ENCODE measurements at places on chromosomes 1 and 21. TPM values are rescaled to one million over a fixed set of nuclear protein-coding genes. Genes with fewer than 3 reads are reported as not detected.

- no peak for DNase-seq
Observed at GRCh38 chr21:44458971-44459711, 3.8 kb downstream of the LRRC3 start.

- no peak for DNase-seq
Observed at GRCh38 chr1:5819391-5820025, 172.7 kb downstream of the NPHP4 start.

DNA sequence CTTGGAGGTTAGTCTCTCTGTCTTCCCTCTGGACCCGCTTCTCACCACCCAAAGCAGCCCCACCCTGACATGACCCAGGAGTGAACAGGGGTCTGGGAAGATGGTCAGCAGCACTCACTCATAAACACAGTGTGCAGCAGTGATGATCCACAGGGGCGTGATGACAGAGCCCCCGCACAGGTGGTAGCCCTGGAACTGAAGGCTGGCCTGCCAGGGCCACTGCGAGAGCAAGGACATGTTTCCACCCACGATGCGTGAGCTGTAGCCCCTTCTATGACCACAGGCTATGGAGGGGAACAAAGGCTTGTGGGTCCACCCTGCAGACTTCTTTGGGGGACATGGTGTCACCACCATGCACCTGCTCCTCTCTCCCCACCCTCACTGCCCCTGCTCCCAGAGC, 12.9 kb downstream of the TMPRSS3 start:
- DNase-seq, result no peak

- DNase-seq, result no peak
Observed at GRCh38 chr1:60141743-60142142, 68.2 kb upstream of the C1orf87 start.

Gene CFAP107
- total RNA-seq, result not detected

DNA sequence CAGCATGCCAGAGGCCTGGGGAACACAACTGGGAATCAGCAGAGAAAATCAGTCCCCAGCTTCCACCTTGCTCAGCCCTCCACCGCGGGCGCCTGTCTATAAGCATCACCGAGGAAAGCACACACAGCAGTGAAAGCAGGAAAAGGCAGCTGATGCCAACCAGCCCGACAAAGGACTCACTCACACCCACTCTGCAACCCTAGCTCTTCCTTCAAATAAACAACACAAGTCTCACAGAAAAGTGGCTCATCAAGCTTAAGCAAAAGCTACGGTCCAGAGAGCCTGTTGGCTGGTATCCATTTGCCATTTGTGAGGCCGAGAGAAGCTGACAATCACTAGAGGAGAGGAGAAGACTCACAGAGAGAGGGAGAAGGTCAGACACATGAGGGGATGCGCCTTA, 27.1 kb downstream of the MRAP start:
- no peak for DNase-seq
